ENCODE measurements at places on chromosomes 3 and 15.

DNA sequence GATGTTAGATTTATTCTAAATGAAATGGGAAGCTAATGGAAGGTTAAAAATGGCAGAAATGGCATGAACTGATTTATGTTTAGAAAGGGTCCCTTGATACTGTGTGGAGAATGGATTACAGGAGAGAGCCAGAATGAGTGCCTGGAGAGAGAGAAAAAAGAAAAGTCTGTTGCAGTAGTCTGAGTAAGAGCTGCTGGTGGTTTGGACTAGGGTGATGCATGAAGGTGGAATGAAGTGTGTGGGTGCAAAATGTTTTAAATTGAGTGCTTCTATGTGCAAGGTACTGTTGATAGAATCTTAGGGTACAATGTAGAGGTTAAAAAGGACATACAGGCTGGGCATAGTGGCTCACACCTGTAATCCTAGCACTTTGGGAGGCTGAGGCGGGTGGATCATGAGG lies 11.4 kb upstream of the MGA start:
- no peak for DNase-seq

GRCh38 chr3:160098261-160098908 lies 109.8 kb downstream of the IL12A start:
- no peak for DNase-seq

DNA sequence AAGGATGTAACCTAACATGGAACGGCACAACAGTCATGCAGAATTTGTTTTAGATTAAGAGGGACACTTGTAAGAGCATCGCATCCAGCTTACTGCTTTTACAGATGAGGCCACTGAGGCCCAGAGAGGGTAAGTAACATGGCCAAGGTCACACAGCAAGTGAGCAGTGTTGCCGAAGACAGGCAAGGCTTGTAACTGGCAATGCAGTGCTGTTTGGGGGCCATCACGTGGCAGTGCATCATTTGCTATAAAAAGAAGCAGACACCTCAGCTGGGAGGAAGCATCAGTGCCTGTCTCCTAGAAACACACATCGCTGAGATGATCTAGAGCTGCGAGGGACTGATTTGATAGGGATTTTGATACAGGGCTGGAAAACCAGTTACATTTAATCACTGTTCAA lies 108.2 kb upstream of the PROK2 start:
- no peak for DNase-seq

DNA sequence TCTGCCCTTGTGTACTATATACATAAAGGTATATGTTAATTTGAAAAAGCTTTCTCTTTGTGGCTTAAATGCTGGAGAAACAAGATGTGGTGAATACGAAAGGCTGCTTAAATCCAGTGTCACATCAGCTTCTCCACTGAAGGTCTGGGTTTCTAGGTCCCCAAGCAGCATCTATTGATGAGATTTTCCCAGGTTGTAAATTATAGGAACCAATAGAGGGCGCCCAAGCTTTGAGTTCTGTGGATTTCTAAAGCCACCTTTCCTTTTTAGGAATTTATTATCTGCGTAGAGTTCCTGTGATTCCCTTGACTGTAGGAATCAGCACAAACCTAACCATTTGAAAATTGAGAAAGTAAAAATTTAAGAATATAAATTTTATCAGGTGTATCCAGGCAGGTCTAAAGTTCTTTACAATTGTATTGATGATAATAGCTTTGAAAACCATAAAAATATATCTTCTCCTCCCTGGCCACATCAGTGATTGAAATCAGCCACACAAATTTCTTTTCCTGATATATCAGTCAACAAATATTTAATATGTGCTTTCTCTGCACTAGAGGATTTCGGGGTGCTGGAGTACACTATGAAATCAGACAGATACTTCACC lies 88.3 kb upstream of the ADAMTSL3 start:
- peak; percentile 6 for DNase-seq

GRCh38 chr15:82768414-82769054 lies 37.3 kb downstream of the FSD2 start:
- DNase-seq = no peak

DNA sequence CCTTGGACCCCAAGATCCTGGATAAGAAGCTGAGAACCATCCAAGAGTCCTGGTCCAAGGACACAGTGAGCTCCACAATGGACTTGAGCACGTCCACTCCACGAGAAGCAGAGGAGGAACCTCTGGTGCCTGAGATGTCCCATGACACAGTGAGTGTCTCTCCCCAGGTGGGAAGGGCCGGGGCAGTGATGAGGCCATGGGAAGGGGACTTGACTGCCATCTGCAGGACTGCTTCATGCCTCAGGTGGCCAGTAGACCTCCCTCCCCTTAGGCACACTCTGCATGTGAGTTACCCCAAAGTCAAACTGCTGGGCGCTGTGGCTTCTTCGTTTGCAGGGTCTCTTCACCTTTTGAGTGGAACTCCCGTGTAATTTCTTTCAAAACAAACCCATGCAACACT lies 59.7 kb downstream of the CCDC33 start:
- DNase-seq = no peak

- peak; percentile 73 for DNase-seq
Observed at GRCh38 chr3:122322095-122323075, 2.7 kb upstream of the CSTA start.

DNA sequence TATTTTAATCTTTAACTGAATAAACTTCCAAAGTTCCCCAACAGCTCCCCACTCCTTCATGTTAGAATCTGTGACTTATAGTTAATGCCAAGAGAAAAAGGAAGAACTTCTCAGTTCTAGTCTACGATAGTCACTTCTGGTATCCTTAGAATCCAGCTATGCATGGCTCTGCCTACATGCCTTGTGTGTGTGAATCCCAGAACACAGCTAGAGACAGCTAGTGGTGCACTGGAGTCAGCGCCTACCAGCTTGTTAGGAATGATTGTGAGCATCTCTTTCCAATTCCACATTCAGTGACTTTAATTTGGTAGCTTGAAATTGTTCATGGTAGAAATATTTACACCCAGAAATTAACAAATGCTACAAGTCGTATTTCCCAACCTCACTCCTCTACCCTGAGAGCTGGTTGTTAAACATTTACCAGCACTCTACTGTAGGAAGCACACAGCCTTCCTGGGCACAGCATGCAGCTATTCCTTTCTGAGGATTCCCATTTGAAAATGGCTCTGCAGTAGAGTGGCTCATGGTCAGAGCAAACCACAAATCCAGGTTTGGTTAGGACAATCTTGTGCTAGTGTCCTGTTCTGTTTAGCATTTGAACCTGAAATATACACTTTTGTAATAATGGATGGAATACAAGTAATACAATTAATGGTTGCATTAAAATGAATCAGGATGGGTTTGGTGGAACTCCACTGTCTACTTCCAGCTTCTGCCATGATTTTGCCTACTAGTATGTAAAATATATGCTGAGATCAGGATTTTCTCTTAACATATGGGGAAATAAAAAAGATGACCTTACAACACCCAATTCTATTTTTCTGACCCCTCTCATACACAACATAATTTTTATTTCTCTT lies 371.0 kb upstream of the GBE1 start:
- no peak for DNase-seq

GRCh38 chr3:150376001-150376848 lies 31.9 kb upstream of the TSC22D2 start:
- DNase-seq = no peak
